MCF 10A (cell line): ENCODE measurements at places on chromosomes 2 and 18.

GRCh38 chr2:43191947-43192516 is 34.4 kb downstream of the ZFP36L2 start:
- no peak for DNase-seq

DNA sequence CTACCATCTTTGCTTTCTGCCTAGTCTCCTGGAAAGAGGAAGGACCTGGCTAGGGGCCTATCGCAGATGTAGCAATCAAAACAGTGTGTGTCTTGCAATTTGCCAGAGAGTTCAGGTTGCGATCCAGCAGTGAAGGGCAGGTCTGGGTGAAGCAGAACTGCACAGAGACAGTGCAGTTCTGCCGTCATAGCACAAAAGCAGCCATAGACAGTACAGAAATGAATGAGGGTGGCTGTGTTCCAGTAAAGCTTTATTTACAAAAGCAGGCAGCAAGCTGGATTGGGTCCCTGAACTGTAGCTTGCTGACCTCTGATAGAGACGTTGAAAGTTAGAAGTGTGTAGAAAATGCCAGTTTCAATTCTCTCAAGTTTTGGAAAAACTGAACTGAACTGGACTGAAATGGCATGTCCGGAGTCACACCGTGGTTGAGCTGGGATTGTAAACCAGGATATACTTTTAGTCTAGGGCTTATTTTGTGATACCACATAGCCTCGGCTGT is 186.8 kb downstream of the LTBP1 start:
- DNase-seq = no peak

DNA sequence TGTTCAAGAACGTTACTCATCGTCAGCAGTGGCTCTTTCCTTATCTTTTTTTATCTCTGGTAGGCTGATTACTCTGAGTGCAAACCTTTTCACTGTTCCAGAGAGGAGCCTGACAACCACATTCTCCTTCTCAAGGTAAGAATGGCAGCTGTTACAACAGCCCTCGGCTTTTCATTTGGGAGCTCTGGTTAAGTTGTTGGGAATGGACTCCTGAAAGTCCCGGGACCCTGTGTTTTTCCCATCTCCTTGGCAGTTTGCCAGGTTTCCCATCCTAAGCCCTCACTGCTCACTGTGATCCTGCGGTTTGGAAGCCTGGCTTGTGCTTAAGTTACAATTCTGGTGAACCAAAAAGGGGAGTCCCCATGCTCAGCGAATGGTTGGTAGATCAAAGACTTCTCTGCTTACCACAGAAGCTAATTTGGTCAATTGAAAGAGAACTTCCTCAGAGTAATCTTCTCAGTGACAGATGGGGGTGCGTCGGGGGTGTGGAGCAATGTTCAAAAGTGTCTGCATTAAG is 122.3 kb downstream of the LYPD6B start:
- no peak for DNase-seq

DNA sequence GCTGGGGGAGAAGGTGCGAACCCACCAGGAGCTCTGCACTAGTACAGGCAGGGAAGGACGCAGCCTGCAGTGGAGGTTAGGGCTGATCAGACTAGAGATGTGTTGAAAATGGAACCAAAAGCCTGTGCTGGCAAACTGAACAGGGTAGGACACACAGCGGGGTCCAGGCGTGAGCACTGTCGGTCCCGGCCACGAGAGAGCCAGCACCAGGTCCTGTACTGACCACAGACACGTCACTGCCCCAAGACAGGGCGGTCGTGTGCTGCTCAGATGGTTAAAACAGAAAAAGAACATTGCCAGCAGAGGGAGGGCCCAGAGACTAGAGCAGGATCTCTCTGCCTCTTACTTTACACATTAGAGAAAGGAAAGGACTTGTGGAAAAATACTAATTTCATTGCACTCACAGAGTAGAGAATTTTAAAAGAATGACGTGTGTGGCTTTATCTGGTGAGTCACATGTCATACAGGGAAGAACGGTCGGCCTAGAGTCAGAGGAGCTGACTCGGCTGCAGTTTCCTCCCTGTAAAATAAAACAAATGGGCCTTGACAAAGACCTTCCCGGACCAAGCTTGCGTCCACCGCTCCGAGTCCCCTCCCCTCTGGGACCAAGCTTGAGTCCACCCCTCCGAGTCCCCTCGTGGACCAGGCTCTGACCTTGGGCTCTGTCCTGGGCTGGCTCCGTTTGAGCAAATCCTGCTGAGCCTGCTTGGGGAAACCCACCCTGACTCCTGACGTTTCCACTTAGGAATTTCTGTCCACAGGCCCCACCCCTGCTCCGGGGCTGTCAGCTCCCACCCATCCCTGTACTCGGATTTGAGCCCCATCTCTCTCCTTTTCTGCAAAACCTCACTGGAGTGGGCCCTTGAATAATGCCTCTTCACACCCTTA is 16.7 kb upstream of the ADI1 start:
- DNase-seq = peak; percentile 74

DNA sequence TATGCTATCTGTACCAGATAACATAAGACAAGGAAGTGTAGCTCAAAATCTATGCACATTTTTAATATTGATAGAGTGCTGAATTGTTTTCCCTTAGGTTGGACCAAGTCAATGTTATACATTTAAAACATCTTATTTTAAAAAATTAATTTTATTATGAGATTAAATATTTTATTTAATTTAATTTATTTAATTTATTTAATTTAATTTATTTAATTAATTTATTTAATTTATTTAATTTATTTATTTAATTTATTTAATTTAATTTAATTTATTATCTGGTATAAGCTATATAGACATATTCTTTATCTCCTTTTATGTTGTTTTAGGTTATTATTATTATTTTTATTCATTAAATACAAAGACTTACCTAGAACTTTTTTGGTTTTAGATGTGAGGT is 551.7 kb upstream of the LRRTM1 start:
- DNase-seq = no peak

DNA sequence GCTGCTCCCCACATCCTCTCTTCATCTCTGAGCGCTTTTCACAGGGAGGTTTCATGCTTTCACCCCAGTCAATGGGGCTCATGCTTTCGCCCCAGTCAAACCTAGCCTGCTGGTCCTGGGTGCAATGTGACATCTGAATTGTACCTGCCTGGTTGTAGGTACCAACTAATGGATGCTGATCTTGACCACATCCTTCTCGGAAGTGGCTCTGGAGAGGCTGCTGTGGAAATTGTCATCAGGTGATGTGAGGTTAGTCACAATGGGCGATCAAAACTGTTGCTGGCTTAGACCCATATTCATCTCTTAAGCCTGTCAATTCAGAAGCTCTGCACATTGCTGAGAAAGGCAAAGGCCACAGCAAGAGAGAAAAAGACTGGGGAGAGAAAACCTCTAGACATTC is 32.7 kb upstream of the ALKAL2 start:
- DNase-seq = no peak

DNA sequence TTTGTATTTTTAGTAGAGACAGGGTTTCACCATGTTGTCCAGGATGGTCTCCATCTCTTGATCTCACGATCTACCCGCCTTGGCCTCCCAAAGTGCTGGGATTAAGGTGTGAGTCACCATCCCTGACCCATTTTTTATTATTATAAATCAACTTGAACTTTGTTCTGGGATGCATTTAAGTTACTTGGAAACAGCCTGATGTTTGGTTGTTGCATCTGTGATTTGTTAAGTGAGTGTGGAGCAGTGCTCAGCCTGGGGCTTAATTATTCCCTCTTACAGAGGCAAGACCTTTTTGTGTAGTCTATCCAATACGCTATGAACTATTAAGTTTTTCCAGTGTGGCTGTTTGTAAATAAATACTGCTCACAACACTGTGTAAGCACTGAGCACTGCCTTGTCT is 32.6 kb downstream of the MTA3 start:
- no peak for DNase-seq

DNA sequence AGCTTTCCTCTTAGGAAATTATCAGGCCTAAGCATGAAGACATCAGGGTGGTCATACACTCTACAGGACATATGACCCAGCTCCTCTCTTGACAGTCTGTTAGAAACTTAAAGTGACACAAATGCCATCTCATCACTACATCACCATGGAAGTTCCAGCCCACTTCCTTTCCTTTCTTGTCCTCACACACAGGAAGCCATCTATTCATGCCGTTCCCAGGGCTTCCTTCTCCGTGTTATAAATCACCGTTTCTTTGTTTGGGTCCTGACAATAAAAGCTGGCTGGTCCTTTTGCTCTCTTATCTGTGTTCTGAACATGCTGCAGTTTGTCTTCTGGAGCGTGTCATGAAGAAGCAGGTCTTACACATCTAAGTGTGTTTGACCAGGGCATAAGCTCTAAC is 692.1 kb upstream of the CELF4 start:
- no peak for DNase-seq

GRCh38 chr2:79882548-79882947 is 369.7 kb downstream of the CTNNA2 start:
- DNase-seq = no peak

- peak; percentile 85 for DNase-seq
Measured at GRCh38 chr2:182077448-182078142, 91.9 kb downstream of the PPP1R1C start.

- no peak for DNase-seq
Measured at GRCh38 chr2:128449226-128450061, 130.8 kb upstream of the HS6ST1 start.

DNA sequence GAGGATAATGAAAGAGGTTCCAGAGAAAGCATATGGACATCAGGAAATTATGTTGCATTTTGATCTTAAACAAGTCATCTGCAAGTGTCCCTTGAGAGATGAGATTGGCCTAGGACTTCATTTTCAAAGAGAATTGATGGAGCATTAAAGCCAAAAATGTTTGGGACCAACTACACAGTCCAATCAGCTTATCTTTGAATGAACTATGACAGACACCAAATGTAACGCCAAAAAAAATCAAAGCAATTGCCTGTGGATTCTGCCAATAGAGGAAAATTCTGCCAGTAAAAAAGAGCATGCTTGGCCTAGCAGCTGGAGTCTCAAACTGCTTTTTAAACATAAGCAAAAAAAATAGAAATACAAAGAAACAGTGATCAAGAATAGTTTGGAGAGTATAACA is 594.5 kb upstream of the CHAC2 start:
- no peak for DNase-seq

- DNase-seq = peak; percentile 38
Measured at GRCh38 chr2:204491528-204491927, 53.7 kb upstream of the PARD3B start.

GRCh38 chr2:204691911-204692510 is 146.7 kb downstream of the PARD3B start:
- DNase-seq = peak; percentile 86

DNA sequence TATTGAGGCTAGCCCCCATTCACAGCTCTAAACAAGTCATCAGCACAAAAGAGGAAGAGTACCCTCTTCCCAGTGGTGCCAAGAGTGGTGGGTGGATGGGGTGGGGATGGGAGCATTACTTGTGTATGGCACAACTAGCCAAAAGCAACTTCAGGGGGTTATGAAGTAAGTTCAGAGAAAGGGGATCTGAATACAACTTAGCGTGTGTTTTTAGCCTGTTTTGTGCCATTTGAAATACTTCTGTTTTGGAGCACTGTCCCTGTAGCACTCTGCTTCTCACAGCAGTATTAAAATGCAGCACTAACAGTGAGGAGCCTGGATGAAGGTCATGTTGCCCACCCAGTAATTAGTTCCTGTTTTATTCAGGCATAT is 113.5 kb downstream of the CRIM1 start:
- DNase-seq = no peak

- DNase-seq = no peak
Measured at GRCh38 chr2:142188562-142188961, 57.7 kb upstream of the LRP1B start.

DNA sequence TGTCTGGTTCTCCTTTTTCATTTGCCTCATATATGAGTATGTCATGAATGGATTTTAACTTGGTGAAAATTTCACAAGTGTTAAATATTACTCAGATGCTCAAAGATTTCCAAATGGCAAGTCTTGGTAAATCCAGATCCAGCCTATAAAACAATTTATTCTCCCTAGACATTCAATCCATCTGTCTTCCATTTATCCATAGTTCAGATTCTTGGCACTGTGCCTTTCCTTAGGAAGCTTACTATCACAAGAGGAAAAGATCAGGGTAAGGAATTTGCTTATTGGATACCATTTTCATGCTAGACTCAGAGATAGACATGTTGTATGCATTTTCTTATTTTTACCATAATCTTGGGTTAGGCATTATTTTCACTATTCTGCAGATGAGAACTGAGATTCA is 72.5 kb upstream of the LRRTM1 start:
- no peak for DNase-seq

DNA sequence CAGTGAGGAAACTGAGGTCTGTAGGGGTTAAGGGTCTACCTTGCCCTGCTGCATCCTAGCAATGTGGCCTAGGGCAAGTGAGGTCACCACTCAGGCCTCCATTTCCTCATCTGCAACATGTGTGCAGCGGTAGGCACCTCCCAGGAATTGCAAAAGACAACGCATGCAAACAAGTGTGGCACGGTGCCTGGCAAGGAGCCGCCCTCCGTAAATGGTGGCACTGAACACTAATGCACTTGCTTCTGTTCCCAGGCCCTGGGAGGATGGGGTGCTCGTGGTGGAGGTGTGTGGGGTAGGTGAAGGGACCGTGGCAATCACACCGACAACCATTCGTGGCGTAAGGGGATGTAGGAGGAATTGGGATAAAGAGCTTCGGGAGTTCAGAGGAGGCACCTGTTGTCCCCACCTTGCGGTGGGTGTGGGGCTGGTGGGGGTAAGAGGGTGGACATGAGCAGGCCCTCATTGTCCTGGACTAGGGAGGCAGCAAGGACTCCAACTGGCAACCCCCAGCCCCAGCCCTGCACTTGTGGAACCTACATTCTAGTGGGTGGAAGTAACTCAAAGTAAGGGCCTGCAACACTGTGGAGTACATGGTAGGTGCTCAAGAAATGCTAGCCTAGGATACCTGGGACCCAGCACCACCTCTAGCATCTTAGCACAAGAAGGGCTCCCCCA is 26.0 kb downstream of the ATOH8 start:
- DNase-seq = peak; percentile 74

DNA sequence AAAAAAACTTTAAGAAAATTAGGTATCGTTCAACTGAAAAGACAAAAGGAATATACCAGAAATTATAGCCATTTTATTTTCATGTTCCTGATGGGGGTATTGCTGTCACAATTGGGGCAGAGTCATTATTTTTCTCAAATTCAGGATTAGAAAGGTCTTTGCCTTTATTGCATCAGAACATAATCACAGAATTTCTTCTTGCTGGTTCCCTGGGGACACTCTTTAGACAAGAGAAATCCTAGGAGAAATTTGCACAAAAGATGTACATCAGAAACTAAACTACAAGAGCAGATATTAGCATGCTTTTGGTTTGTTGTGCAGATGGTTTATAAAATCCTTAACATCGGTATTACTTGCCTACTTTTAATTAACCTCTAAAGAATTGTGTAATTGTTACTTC is 103.2 kb downstream of the NCOA1 start:
- DNase-seq = no peak
